ENCODE measurements at places on chromosomes 11 and 22. TPM values are rescaled to one million over a fixed set of nuclear protein-coding genes. Genes with fewer than 3 reads are reported as not detected.
A peak's percentile ranks its signal among the peaks of the same experiment; 100 is the strongest.

Gene APOL4
- 0.83 TPM for total RNA-seq

Gene LRRC32
- total RNA-seq: 44.3 TPM

Gene APLNR
- total RNA-seq: 11.3 TPM

Gene SOX10
- 1.3 TPM for total RNA-seq

Gene MS4A3
- total RNA-seq: not detected

Gene NXPE4
- not detected for total RNA-seq

Gene OLFML1
- total RNA-seq: 23.7 TPM

DNA sequence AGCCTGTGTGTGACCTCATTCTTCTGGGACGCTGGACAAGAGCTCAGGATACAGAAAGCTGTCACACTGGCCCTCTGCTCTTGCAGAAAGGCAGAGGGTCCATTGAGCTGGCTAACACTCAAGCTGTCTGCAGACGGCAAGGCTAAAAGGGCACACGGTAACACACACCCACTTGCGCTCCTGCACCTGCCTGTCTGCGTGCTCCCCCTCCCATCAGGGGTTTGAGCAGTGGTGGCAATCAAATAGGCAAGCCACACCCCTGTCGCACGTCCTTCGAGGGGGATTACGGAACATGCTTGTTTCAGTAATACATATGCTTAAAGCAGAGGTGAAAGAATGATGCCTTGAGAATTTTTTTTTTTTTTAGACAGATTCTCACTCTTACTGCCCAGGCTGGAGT is 7.1 kb upstream of the QSER1 start:
- H3K27me3 ChIP-seq: no peaks in the 10 kb centered on the region
- no peak overlapping the region for H3K4me3 ChIP-seq
- DNase-seq: no peak

DNA sequence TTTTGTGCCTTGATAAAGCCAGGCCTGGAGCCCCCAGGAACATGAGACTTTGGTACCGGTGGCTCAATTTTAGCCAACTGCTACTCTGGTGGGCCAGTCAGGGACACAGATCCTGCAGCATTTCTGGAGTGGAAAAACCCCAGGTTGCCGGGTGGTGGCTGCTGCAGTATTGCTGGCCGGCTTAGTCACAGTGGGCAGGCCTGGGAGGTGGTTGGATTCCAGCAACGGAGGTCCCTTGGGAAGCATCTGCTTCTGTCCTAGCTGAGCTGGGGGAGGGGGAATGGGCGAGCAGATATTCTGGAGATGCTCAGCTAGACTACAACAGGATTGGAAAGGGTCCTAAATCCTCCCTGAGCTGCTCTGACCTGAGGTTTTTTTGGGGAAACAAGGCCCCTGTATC is 31.6 kb upstream of the ACCSL start:
- no peak overlapping the region for H3K4me3 ChIP-seq
- H3K4me1 ChIP-seq: peaks cover 14% of the 10 kb centered on the region
- H3K27ac ChIP-seq: peak overlapping the region; percentile 26
- H3K27me3 ChIP-seq: no peaks in the 10 kb centered on the region
- no peaks in the 10 kb centered on the region for H3K36me3 ChIP-seq

- no peak overlapping the region for H3K4me3 ChIP-seq
- H3K27ac ChIP-seq: no peak overlapping the region
- H3K4me1 ChIP-seq: no peaks in the 10 kb centered on the region
- no peak for DNase-seq
- no peaks in the 10 kb centered on the region for H3K36me3 ChIP-seq
- no peaks in the 10 kb centered on the region for H3K27me3 ChIP-seq
These were observed 548.0 kb upstream of the LUZP2 start for GRCh38 chr11:23948851-23949250.

GRCh38 chr11:132237781-132238180 is 867.4 kb downstream of the NTM start:
- H3K4me1 ChIP-seq: no peaks in the 10 kb centered on the region
- no peaks in the 10 kb centered on the region for H3K27me3 ChIP-seq

GRCh38 chr22:27988704-27989103 is 69.6 kb upstream of the PITPNB start:
- H3K36me3 ChIP-seq: no peaks in the 10 kb centered on the region
- no peaks in the 10 kb centered on the region for H3K27me3 ChIP-seq
- no peak overlapping the region for H3K27ac ChIP-seq
- DNase-seq: no peak

- DNase-seq: no peak
- no peaks in the 10 kb centered on the region for H3K36me3 ChIP-seq
- no peaks in the 10 kb centered on the region for H3K27me3 ChIP-seq
- H3K4me3 ChIP-seq: no peak overlapping the region
- H3K4me1 ChIP-seq: peaks cover 5% of the 10 kb centered on the region
- H3K27ac ChIP-seq: no peak overlapping the region
These were observed 236.6 kb downstream of the GRIK4 start for GRCh38 chr11:120747850-120748814.

GRCh38 chr11:47296045-47296444 is 26.1 kb downstream of the MADD start:
- H3K4me3 ChIP-seq: no peak overlapping the region
- no peak overlapping the region for H3K27ac ChIP-seq
- no peaks in the 10 kb centered on the region for H3K27me3 ChIP-seq
- no peak for DNase-seq
- H3K4me1 ChIP-seq: no peaks in the 10 kb centered on the region
- H3K36me3 ChIP-seq: no peaks in the 10 kb centered on the region

GRCh38 chr11:79219186-79220045 is 221.4 kb downstream of the TENM4 start:
- H3K36me3 ChIP-seq: no peaks in the 10 kb centered on the region
- no peak overlapping the region for H3K4me3 ChIP-seq
- no peak for DNase-seq
- H3K4me1 ChIP-seq: peaks cover 7% of the 10 kb centered on the region
- H3K27ac ChIP-seq: no peak overlapping the region
- H3K27me3 ChIP-seq: no peaks in the 10 kb centered on the region

DNA sequence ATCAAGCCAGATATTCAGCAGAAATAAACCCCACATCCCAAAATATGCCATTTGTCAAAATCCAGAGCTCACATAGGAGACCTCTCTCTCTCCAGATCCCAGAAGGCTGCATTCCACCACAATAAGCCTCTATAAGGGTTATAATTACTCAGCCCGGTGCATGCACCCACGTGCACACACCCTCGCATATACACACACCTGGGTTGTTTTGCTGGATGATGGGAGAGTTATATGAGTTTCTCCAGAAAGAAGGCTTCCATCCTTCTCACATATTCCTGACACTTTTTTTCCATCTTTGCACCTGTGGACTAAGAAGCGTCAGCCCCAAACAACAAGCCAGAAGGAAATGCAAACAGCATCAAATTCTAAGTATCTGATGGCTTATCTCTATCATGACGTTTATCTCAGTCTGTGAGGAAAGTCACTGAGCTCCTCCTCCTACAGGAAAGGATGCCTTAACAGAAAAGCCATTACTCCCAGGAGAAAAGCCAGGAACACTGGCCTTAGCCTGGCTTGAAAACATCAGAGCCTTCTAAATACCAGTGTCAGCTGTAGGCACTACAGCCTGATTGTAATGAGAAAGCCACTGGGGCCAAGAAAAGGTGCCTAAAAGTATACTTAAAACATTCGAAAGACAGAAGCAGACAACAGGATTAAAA is 253.2 kb downstream of the LARGE1 start:
- no peaks in the 10 kb centered on the region for H3K27me3 ChIP-seq
- H3K36me3 ChIP-seq: no peaks in the 10 kb centered on the region
- peaks cover 2% of the 10 kb centered on the region for H3K4me1 ChIP-seq
- no peak overlapping the region for H3K27ac ChIP-seq

GRCh38 chr11:35403765-35404387 is 15.5 kb downstream of the SLC1A2 start:
- H3K27me3 ChIP-seq: no peaks in the 10 kb centered on the region
- H3K27ac ChIP-seq: no peak overlapping the region
- H3K36me3 ChIP-seq: no peaks in the 10 kb centered on the region

All from ovary (tissue), 10 donors.